ENCODE measurements at places on chromosomes 13 and 19.

DNA sequence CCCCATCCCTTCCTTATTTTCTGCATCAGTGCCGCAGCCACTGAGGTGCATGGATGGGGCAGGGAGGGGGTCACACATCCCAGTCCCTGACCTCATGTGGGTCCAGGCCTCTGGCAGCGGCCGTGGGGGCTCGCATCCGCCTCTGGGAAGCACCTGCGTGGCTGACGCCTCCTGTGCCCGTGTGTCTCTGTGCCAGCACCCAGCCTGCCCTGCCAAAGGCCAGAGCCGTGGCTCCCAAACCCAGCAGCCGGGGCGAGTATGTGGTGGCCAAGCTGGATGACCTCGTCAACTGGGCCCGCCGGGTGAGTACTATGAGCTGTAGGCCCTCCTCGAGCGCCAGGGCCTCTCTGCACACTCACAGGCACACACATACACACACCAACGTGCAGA, 4.9 kb downstream of the NDUFS7 start:
- DNase-seq, result no peak

DNA sequence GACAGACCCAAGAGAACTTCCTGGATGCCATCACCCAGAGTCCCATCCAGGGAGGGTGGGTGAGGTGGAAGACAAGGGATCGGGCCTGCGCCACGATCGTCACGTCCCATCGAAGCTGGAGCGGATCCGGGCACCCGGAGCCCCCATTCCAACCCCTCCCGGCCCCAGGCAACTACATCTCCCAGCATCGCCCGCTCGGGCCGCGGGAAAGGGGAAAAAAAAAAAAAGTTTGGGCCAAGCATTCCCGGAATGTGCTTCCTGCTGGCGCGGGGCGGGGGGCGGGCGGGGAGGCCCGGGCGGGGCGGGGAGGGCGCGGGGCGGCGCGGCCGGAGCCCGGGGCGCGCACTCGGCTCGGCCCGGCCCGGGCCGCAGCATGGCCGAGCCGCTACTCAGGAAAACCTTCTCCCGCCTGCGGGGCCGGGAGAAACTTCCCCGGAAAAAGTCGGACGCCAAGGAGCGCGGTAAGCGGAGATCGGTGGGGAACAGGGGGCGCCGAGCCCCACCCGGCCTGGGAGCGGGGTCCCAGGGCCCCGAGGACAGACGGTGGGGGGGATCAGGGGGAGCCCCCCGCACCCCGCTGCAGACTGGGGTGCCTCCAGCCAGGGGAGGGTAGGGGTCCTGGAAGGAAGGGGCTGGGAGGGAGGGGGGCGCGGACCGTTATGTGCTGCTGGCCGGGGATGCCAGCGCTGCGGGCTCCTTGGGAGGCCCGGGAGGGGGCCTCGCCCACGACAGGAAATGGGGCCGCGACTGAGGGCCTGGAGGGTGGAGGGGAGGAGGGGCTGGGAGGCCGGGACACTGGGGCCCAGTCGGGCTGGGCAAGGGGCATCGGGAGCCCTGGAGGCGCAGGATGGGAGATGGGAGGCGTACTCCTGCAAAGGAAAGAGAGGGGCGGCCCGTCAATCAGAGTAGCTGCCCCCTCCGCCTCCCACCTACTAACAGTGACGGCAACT, at the start of gene SYDE1:
Gene SYDE1, plus strand, starts transcription at position 341 of the 950 bp plus-strand sequence. Its CDS starts 33 bp downstream, at position 374.
- DNase-seq, result no peak

GRCh38 chr13:99431927-99432608, 69.2 kb upstream of the TM9SF2 start:
- no peak for DNase-seq

DNA sequence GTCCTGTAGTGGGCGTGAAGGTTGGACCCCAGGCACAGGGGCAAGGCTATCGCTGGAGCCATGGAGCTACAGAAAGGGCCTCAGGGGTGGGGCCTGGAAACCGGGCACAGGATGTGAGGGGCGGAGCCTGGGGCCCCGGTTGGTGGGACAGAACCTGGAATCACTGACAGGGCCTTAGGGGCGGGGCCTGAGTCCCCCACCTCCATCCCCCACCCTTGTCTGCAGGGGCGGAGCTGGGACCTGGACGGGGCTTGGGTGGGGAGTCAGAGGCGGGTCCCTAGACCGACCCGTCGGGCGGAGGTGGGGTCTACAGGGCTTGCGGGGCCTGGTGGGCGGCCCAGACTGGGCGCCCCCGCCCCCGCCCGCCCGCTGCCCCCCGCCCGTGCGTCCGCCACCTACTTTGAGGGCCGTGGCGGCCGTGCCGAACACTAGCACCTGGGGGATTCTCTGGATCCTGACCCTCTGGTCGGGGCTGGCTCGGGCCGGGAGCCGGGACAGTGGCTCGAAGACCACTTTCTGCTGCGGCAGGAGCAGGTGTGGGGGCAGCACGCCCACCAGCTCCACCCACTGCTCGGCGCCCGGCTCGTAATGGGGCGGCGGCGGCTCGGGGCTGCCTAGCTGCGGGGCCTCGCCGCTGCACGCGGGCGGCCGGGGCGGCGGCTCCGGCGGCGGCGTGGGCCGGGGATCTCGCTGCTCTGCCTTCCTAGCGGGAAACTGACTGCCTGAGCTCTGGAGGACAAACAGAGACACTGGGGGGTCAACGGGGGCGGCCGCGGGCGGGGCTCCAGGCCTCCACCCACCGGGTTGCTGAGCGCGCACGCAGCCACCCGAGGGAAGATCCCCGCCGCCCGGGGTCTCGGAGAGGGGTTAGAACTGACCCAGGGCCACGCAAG, 26.3 kb downstream of the DCAF15 start:
- DNase-seq, result no peak

DNA sequence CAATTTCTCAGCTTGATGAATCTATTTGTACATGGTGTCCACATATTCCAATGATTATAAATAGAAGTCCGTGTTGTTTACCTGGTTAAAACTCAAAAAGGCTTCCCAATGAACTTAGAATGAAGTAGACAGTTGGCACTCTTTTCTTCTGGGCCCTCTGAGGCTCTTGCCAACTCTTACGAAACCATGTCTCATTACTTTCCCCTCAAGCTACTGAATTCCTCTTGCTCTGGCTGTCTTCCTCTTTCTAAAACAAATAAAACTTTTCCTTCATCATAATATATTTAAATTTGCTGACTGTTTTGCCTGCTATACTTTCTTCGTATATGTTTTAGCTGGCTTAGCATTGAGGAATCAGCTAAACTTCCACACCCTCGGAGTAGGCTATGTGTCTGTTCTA, 139.7 kb downstream of the SLITRK6 start:
- DNase-seq, result no peak

- DNase-seq, result peak; percentile 1
These were observed 1074.3 kb upstream of the PCDH9 start for GRCh38 chr13:68304286-68304893.

DNA sequence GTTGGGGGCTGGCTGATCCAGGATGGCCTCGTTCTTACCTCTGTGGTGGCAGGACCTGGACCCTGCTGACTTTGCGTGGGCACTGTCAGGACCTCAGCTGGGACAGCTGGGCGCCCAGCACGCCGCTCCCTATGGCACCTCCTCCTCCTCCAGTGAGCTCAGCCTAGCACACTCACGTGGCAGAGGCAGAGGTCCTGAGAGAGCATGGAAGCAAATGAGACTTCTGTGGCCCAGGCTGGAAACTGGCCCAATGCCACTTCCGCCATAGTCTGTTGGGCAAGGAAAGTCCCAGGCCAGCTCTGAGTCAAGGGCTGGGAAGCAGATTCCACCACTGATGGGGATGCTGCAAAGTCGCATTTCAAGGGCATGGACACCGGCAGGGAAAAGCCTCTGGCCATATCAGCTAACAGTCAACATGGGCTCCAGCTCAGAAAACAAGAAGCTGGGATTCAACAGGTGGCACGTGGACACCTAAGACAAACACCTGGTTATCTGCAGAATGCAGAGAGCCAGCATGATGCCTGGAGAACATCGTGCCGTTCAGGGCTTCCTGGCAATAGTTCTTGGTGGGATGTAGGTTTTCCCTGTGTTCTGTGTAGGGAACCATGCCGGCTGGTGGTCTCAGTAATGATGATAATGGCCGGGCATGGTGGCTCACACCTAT, 16.7 kb downstream of the MYBPC2 start:
- no peak for DNase-seq

All from LNCaP clone FGC (cell line).